ENCODE measurements at places on chromosomes 5 and 9.

GRCh38 chr9:120608421-120608820 is 28.5 kb upstream of the CDK5RAP2 start:
- DNase-seq, result no peak

- DNase-seq, result no peak
These were observed 536.9 kb upstream of the WWC1 start for GRCh38 chr5:167754501-167755021.

GRCh38 chr5:157253547-157253946 is 12.4 kb upstream of the CYFIP2 start:
- DNase-seq, result peak; percentile 33

DNA sequence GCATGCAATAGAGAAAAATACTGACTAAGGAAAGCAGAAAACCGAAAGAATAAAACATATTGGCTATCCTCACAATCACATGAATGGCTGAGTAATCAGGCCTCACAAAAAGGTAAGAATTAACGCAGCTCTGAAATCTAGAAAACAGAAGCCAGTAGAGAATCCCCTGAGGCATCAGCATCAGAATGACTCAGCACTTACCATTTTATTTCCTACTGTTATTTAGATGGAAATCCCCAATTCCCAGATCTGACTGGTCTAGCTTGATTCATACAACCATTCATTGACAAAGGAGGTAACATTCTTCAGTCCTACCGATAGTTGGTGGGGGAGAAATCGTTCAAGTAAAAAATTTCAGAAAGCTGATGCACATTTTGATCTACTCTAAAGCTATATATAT is 1408.4 kb upstream of the WWC1 start:
- DNase-seq, result peak; percentile 10

DNA sequence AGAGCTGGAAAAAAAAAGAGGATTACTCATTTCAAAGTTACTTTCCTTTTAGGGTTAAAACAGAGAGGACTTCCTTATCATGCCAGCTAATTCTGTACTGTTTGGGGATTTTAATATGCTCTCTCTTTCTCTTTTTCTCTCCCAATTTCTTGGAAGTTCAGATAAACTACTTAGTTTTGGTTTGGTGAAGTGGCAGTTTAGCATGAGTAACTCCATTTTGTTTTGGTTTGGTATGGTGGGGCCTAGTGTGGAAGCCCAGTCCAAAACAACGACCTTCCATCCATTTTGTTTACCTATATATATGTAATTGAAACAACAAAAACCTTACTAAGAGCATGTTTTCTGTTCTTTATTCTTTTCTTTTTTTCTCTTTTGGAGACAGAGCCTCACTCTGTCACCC is 3.7 kb upstream of the BSPRY start:
- DNase-seq, result no peak

- no peak for DNase-seq
These were observed 9.0 kb downstream of the PPP3R2 start for GRCh38 chr9:101585740-101586139.

DNA sequence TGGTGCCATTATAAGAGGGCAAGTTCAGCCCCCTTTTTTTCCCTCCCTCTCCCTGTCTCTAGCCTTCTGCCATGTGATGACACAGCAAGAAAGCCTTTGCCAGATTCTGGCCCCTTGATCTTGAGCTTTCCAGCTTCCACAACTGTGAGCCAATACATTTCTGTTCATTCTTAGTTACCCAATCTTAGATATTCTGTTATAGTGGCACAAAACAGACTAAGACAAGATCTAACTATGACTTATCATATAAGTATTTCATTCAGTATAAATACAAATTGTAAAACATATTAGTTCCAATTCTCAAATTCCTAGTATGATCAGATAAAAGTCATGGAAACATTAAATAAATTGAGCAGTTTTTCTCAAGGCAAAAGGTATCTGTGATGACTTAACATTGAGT is 276.3 kb downstream of the COX7C start:
- no peak for DNase-seq

GRCh38 chr9:81902626-81903025 is 25.6 kb upstream of the SPATA31D4 start:
- no peak for DNase-seq

GRCh38 chr9:15403155-15403554 is 19.5 kb upstream of the SNAPC3 start:
- no peak for DNase-seq

DNA sequence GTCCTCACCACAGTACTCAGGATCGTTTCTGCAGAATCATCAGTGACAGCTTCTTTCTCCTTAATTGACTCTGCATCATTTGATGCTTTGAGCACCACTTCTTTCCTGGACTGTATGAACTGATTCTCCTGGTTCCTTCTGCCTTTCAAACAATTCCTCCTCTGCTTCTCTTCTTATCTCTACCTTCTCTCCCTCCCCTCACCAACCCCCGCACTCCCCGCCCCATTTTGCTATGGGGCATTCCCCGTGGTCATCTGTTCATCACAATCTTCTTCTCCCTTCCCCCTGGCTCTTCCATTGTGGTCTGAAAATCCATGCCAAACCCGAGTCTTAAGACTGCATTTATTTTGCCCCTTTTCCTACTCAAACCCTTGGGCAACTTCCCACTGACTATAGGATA is 57.9 kb downstream of the FAM78A start:
- no peak for DNase-seq

DNA sequence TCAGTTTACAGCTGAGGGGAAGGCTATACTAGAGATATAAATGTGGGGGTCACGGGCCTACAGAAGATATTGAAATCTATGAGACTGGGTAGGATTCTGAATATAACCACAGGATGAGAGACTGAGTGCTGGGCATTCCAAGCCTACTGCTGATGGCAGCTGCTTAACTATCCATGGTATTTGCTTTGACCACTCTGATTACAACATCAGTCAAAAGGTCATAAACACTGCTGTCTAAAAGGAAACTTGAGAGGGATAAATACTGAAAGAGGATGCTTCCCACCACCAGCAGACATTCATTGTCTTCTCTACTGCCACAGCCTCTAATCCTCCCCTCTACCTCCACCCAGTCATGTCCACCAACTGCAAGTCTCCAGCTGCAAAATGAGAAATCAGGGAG is 3.8 kb downstream of the ZNF622 start:
- peak; percentile 48 for DNase-seq

DNA sequence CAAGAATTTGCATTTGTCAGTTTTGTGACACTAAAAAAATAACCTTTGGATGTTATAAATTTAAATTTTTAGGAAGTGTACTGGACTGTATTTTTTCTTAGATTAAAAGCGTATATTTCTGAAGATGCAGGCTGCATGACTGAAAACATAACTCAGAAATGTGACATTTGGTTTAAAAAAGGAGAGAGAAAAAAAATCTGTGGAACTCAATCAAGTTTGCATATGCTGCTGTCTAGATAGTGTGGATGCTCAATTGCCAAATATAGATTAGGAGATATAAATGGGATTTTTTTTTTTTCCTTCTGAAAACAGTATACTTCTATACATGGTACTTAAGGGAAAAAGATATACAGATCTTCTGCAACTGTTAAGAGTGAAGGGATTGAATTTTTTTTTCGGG is 402.3 kb downstream of the TAF11L14 start:
- no peak for DNase-seq

Measured in fibroblast of the conjunctiva (primary cell).